Naive B cell (primary cell): ENCODE measurements at places on chromosomes 3 and 15. TPM values are rescaled to one million over a fixed set of nuclear protein-coding genes. Genes with fewer than 3 reads are reported as not detected.

GRCh38 chr3:136532766-136533165 is 219.4 kb downstream of the STAG1 start:
- peaks cover 6% of the 10 kb centered on the region for H3K4me1 ChIP-seq
- no peak overlapping the region for H3K4me3 ChIP-seq
- no peaks in the 10 kb centered on the region for H3K27me3 ChIP-seq
- peaks cover 52% of the 10 kb centered on the region for H3K36me3 ChIP-seq

DNA sequence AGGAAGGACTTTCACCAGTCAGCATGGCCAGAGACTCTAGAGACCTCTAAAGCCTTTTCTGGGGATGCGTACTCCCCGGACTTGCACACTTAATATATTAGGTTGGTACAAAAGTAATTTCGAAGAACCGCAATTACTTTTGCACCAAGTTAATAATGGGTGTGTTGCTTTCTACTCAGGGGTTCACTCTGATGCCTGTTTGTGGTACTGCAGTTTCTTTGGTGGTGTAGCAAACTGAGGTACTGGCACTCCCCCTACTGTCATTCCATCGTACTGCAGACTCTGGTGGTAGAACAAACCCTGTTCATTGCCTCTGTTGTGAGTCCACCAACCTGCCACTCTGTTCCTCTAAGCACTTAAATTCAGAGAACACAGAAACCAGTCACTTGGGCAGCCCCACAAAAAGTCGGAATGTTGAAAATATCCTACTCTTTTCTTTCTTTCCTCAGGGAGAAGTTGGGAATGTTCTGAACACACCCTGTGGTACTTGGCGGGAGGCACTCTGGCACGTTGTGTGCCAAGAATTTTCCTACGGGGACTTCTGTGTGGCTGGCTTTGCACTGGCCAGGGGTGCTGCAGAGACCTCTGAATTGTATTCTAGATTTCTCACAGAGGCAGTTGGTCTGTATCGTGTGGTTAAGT is 46.3 kb downstream of the GABRG3 start:
- no peak for DNase-seq
- H3K4me1 ChIP-seq = no peaks in the 10 kb centered on the region
- no peak overlapping the region for H3K27ac ChIP-seq
- no peaks in the 10 kb centered on the region for H3K27me3 ChIP-seq
- H3K36me3 ChIP-seq = no peaks in the 10 kb centered on the region

THBS1 gene
- not detected for polyA plus RNA-seq

GRCh38 chr3:134775831-134776230 is 19.2 kb upstream of the EPHB1 start:
- H3K36me3 ChIP-seq = no peaks in the 10 kb centered on the region
- no peaks in the 10 kb centered on the region for H3K4me1 ChIP-seq
- DNase-seq = no peak

DNA sequence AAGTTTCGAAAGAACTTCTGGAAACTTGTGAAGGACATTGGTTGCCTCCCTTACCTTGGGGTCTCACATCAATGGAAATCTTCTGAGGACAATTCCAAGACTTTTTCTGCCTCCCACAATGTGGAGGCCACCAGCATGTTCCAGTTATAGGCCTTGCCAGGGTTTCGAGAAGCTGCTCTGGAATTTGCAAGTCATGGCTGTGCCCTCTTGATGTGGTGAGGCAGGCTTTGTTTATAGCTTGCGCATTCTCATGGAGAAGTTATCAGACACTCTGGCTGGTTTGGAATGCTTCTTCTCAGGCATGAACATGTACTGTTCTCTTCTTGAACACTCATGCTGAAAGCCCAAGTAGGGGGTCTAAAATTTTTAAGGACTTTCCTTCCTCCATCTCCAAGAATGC is 4.1 kb downstream of the CXCR6 start:
- no peaks in the 10 kb centered on the region for H3K4me1 ChIP-seq
- H3K27ac ChIP-seq = no peak overlapping the region
- no peaks in the 10 kb centered on the region for H3K27me3 ChIP-seq
- peaks cover 31% of the 10 kb centered on the region for H3K36me3 ChIP-seq

DNA sequence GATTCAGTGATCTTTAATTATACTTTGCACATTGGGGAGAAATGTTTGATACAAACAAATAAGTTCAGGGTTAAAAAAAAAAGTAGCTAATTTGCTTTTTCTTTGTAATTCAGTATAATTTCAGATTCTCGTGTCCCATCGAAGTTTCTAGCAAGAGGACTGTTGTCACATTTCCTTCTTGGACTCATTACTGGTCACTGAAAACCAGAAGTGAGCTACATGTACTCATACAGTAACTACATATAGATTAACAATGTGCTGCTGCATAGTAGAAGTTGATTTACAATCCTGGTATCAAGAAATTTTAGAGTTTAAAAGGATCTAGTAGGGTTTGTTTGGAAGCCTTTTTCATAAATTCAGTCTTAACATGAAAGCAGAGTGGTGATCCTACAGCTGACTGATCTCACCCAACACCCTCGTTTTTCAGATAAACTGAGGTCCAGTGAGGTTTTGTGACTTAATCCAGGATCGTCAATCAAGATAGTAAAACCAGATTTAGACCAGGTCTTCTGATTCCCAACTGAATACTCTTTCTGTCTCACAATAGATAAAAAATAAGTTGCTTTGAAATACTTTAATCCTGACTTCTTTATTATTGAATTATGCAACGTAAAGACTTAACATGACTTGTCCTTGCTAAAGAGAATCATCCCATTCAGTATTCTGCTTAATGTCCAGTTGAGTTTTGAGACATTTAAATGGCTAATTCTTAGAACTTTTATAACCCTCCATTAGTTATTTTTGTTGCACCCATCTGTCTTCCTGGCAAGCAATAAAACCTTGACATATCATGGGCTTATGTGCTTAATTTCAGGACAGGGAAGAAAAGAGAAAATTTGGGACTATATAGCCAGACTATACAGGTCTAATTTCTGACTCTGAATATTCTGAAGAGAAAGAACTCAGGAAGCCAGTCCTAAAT is 2.8 kb downstream of the SEC62 start:
- H3K27me3 ChIP-seq = no peaks in the 10 kb centered on the region
- peak overlapping the region; percentile 83 for H3K27ac ChIP-seq
- H3K36me3 ChIP-seq = peaks cover 17% of the 10 kb centered on the region
- no peak for DNase-seq

TUSC7 gene
- not detected for polyA plus RNA-seq

CTXN2 gene
- polyA plus RNA-seq = not detected

- H3K27me3 ChIP-seq = no peaks in the 10 kb centered on the region
- no peak for DNase-seq
- no peak overlapping the region for H3K4me3 ChIP-seq
- H3K4me1 ChIP-seq = no peaks in the 10 kb centered on the region
- peaks cover 23% of the 10 kb centered on the region for H3K36me3 ChIP-seq
Observed at GRCh38 chr3:119911748-119912147, 129.8 kb downstream of the NR1I2 start.

NEK10 gene
- not detected for polyA plus RNA-seq

DNA sequence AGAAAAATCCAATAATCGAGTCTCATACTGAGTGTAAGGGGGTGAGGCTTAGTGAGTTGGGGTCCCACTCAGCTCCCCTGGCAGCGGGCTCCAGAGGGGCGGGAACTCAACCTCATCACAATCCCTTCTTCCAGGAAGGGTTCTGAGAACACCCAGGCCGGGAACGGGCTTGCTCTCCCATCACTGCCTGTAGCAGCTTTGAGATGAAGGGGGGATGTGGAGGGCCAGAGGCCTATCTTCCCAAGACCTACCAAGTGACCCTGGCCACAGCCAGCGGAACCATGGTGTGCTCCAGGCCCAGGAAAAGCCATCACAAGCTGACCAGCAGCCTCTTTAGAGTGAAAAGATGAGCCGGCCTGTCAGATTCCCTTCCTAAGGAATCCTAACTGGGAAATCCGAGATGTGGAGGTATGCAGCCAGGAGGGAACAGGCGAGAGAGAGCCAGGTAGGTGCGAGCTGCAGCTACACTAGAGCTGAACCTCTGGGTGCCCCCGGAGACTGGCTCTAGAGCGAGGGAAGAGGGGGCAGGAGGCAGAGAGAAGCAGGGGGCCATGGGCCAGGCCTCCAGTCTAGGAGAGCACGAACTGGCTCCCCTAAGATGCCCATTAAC is 18.5 kb downstream of the GRAMD2A start:
- DNase-seq = no peak
- H3K36me3 ChIP-seq = no peaks in the 10 kb centered on the region
- no peak overlapping the region for H3K4me3 ChIP-seq
- no peaks in the 10 kb centered on the region for H3K4me1 ChIP-seq

DNA sequence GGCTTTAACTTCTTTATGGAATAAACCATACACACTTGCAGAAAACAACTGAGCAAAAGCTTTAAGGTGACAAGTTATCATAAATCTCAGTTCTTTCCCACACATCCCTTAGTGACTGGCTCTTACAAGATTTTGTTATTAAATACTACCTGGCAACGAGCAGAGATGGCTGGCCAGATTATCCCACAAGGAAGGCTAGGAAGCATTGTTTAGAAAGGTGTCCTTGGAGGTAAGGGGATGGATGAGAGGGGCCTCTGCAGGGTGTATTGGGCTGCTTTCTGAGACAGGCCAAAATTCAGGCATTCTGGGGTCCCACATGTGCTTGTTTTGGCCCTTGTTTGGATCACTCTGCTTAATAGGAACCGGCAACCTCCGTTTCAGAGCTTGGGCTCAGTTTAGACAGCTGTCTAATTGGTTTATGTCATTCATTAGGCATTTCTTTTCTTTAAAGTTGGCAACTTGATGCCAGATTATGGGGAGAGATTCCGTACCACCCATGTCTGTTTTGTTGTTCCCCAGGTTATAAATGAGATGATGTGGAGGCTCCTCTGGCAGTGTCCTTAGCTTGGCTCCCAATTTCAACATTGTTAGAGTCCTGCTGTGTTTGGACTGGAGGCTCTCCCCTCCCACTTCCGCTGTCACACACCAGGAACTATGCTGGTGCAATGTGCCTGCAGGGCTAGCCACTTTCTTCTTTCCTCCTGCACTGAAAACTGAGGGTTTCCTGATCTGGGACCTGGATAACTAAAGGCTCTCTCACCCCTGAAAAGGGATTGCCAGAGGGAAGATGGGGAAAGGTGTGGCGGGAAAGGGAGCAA is 121.1 kb downstream of the TPRG1 start:
- H3K4me1 ChIP-seq = no peaks in the 10 kb centered on the region
- no peak overlapping the region for H3K27ac ChIP-seq
- H3K4me3 ChIP-seq = no peak overlapping the region
- peaks cover 18% of the 10 kb centered on the region for H3K27me3 ChIP-seq
- no peaks in the 10 kb centered on the region for H3K36me3 ChIP-seq

ZNF860 gene
- 19.2 TPM for polyA plus RNA-seq

DNA sequence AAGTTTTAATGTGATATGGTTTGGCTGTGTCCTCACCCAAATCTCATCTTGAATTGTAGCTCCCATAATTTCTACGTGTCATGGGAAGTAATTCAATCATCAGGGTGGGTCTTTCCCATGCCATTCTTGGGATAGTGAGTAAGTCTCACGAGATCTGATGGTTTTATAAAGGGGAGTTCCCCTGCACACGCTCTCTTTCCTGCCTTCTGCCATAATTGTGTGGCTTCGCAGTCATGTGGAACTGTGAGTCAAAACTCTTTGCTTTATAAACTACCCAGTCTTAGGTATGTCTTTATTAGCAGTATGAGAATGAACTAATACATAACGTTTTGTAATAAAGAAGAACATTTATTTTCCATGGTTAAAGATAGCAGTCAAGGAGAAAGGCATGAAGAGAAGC is 39.2 kb upstream of the GOLIM4 start:
- no peak overlapping the region for H3K27ac ChIP-seq
- DNase-seq = no peak
- no peak overlapping the region for H3K4me3 ChIP-seq
- H3K4me1 ChIP-seq = no peaks in the 10 kb centered on the region

DNA sequence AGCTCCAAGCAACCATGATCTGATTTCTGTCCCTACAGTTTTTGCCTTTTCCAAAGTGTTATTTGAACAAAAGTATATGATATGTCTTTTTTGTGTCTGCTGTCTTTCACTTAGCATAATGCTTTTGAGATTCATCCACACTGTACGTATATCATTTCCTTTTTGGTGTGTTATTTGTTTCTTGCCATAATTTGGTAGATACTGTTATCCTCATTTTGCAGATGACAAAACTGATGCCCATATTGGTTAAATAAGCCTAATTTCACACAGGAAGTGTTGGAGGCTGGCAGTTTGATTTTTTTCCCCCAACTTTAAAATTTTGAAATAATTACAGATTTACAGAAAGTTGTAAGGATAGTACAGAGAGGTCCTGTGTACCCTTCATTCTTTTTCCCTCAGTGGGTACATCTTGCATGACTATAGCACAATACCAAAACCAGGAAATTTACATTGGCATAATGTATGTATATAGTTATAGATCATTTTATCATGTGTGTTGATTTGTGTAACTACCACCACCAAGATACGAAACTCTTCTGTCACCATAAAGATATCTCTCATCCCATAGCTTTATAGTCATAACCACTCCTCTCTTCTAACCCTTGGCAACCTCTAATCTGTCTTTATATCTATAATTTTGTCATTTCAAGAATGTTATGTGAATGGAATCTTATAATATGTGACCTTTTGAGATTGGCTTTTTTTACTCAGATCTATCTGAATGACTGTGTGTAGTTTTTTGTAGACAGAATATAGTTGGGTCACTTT is 55.6 kb downstream of the RASA2 start:
- H3K4me3 ChIP-seq = no peak overlapping the region
- H3K27ac ChIP-seq = no peak overlapping the region
- no peaks in the 10 kb centered on the region for H3K27me3 ChIP-seq
- DNase-seq = no peak

DNA sequence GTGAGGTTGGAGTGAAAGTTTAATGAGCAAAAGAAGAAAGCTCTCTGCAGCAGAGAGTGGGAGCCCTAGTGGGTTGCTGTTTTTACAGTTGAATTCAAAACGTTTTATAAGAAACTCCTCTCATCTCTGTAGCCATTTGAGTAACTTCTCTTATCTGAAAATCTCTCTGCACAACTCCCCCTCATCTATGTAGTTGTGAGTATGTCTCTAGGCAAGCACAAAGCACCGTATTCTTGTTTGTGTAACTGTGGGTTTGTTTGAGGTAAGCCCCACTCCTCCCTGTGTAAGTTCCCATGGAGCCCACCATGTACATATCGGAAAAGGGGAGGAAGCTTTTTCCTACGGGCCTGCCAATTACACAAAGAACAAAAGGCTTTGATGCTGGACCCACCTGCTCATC is 56.5 kb upstream of the GOLGA6L2 start:
- H3K27me3 ChIP-seq = no peaks in the 10 kb centered on the region
- no peaks in the 10 kb centered on the region for H3K4me1 ChIP-seq
- no peak for DNase-seq
- H3K36me3 ChIP-seq = no peaks in the 10 kb centered on the region
- H3K4me3 ChIP-seq = no peak overlapping the region

GRCh38 chr15:42820811-42821210 is 83.9 kb upstream of the CDAN1 start:
- no peak overlapping the region for H3K4me3 ChIP-seq
- no peaks in the 10 kb centered on the region for H3K27me3 ChIP-seq
- no peak for DNase-seq
- H3K36me3 ChIP-seq = peaks cover 8% of the 10 kb centered on the region

MYZAP gene
- polyA plus RNA-seq = 15.3 TPM

DNA sequence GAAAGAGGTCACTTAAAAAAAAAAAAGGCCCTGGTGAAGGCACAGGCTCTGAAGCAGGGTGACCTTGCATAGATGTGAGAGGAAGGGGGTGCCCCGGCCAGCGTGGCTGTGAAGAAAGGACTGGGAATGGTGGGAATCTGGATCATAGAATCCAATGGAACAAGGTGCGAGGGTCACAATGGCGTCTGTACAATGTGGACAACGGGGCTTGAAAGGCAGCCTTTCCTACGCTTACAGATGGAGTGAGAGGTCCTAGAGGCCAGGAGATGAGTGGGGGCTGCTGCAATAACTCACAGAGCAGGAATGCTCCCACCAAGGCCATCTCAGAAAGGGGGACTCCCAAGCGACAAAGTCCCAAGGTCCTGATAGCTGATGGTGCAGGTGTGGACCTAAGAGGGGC is 162.2 kb downstream of the ATP10A start:
- H3K27ac ChIP-seq = no peak overlapping the region
- H3K4me3 ChIP-seq = no peak overlapping the region
- H3K4me1 ChIP-seq = no peaks in the 10 kb centered on the region
